ENCODE measurements at places on chromosomes 12 and 14.

GRCh38 chr14:69153152-69153872, 393 bp upstream of the DCAF5 start:
- peak; percentile 92 for DNase-seq

GRCh38 chr14:50191499-50191898, 39.9 kb downstream of the SOS2 start:
- DNase-seq = no peak

- no peak for DNase-seq
Measured at GRCh38 chr12:22577667-22578066, 33.3 kb upstream of the C2CD5 start.

GRCh38 chr14:67557118-67557517, 24.0 kb downstream of the PLEKHH1 start:
- DNase-seq = no peak

Measured in ACHN (cell line).